ENCODE measurements at places on chromosomes 4 and X.
A peak's percentile ranks its signal among the peaks of the same experiment; 100 is the strongest.

DNA sequence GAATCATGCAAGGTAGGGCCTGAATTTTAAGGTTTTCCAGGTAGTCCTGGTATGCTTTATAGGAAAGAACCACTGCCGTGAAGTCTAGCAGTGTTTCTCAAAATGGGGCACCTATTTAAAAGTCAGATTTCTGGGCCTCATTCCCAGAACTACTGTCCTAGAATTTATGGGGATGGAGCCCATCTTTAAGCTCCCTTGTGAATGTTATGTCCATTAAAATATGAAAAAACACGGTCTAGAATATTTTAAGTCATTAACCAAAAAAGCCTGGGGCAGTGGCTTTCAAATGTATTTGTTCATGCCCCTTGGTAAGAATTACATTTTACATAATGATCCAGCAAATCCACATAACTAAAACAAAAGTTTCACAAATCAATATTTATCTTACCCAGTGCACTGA lies 35.4 kb downstream of the GK start:
- no peak for DNase-seq

DNA sequence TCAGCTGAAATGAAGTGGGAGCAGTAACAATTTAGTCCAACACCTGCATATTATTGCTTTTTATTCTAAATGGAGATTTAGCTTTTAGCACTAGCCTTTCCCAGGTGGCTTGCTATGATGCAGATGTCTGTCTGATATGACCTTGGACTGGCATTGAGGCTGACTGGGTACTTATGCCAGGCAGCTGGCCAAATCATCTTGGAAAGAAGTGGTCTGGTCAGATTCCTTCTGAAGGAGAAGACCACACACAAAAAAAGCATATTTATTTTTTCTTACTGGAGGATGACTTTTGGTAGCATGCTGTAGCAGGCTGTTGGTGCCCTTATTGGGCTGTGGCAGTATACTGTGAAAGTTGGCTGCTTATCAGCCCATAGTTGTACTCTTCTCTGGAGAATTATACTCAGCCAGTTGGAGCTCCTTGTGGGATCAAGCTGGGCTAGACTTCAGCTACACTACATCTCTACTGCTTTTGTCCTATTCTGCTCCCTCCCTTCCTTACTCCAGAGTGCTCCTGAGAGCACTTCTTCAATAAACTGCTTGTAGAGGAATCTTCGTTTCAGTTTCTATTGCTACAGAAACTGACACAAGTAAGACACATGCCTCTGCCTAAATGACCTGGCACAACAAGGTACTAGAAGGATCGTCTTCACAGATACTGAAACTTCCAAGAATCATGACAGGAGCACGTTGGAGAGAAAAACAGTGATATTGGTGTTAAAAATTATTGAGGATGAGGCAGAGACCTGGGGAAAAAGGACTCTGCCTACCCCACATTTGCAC lies 196.8 kb upstream of the RPS6KA3 start:
- DNase-seq = no peak

DNA sequence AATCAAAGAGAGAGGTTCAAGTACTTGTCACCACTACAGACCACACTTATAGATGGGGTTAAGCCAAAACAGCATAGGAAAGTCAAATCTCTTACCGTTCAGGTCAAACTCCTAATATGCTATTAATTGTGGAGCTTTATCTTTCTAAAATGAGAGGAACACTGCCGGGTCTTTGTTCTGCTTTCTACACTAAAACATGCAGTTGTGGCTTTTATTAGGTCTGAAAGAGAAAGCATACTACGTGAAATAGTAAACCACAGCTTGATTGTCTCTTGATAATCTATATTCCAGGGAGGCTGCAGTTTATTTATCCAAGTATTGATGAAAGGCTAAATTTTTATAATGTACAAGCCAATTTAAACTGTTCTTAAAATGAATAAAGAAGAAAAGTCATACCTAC lies 12.3 kb upstream of the INPP4B start:
- no peak for DNase-seq

DNA sequence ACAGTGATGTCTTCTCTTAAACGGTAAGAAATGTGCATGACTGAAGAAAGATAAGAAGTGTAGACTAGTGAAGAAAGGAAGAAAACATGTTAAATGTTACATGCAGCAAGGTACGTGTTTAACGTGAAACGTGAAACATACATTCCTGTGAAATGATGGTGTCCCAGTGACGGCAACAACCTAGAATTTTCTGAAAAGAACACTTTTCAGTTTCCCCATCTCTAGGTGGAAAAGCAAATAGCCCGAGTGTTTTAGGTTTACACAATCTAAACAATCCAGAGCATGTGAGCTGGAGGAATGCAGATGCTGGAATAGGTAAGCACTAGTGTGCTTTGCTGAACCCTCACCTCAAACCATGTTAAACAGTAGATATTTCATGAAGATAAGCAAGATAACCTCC lies 60.7 kb downstream of the CLNK start:
- no peak for DNase-seq

DNA sequence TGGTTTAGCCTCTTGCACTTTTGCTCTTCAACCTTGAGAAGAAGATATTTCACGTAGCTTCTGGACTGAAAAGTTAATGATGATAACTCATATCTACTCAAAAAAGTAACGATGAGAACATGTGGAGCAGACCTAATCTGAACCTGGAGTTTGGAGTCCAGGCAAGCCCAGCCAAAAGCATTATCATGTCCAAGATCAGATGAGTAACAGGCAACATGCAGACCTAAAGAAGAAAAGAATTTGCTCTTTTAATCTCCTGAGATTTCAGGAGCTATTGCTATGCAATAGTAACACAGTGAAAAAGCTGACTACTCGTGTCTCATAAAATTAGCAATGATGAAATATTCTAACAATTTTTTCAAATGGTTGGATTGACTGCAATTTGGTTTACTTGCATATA lies 21.8 kb upstream of the PPA2 start:
- no peak for DNase-seq

DNA sequence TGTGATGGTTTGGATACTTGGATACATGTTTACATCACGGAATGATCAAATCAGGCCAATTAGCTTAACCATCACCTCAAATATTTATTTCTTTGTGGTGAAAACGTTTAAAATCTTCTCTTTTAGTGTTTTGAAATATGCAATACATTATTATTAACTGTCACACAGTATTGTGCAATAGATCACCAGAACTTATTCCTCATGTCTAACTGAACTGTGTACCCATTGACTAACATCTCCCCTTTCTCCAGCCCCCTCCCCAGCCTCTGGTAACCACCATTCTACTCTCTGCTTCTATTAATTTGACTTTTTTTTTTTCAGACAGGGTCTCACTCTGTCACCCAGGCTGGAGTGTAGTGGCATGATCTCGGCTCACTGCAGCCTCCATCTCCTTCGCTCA lies 471.9 kb downstream of the BCOR start:
- no peak for DNase-seq

GRCh38 chr4:175745329-175745728 lies 66.7 kb downstream of the GPM6A start:
- no peak for DNase-seq

- no peak for DNase-seq
Observed at GRCh38 chr4:36337665-36338185, 56.3 kb downstream of the DTHD1 start.

GRCh38 chr4:14518136-14518535 lies 484.1 kb upstream of the CPEB2 start:
- no peak for DNase-seq

DNA sequence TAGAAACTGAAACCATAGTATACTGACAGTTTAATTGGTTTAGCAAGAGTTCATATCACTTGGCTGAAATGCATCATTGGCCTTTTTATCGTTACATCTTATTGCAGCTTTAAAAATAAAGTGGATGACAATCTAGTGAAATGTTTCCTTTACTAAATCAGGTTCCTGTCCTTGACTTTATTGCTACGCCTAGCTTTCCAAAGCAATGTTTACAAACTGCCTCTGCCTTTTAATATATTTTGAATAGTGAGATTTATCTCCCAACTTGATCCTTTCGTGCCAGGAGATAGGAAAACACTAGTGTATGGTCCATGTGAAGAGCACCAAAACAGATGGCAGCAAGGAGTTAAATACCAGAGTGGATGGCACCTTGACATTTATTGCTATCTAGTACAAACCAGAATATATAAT lies 67.0 kb downstream of the GPC3 start:
- DNase-seq = no peak

GRCh38 chrX:131792356-131792749 lies 230.7 kb upstream of the STK26 start:
- no peak for DNase-seq

- DNase-seq = peak; percentile 9
Observed at GRCh38 chrX:30060718-30061117, 154.6 kb upstream of the MAGEB2 start.

DNA sequence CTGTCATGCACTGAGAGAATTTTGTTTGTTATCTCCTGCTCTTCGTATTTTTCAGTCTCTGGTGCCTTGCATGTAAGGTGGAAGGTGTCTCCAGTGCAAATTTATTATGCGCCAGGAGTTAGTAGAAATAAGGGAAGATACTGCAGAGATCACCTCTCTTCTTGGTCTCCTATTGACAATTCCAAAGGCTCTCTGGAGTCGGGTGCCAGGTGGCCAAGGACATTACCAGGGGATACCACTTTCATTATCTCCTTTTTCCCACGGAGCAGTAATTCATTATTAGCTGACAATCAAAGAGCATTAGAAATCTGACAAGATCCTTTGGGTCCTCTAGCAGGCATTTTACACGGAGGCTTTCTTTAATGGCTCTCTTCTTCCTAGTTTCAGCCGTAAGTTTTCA lies 26.0 kb downstream of the ADD1 start:
- no peak for DNase-seq

GRCh38 chr4:69518538-69519198 lies 23.0 kb upstream of the UGT2B4 start:
- no peak for DNase-seq

GRCh38 chrX:103396186-103396585 lies 19.8 kb downstream of the BEX3 start:
- no peak for DNase-seq

DNA sequence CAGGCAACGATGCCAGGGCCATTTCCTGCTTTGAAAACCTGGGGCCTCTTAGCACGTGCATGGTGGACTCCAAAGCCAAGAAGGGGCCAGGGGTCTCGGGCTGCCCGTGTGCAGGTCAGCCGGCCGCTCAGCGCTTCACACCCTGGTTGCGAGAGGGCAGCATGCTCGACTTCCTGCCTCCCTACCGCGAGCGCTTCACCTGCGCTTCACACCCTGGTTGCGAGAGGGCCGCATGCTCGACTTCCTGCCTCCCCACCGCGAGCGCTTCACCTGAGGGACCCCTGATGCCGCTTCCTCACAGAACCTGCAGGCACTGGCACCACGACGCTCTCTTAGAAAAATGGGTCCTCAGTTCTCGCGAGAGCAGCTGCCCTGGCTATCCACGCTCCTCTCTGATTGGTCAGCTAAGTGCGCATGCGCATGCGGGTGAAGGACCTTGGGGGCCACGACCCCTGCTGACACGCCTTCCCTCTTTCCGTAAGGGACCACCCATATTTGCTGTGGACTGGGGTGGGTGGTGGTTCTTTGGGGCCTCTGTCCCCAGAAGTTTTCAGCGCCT lies at the start of gene FAM9A:
Gene FAM9A (minus strand): TSS at position 343 of the 559 bp plus-strand sequence. CDS start 1,212 bp downstream, outside the sequence.
- DNase-seq = no peak

DNA sequence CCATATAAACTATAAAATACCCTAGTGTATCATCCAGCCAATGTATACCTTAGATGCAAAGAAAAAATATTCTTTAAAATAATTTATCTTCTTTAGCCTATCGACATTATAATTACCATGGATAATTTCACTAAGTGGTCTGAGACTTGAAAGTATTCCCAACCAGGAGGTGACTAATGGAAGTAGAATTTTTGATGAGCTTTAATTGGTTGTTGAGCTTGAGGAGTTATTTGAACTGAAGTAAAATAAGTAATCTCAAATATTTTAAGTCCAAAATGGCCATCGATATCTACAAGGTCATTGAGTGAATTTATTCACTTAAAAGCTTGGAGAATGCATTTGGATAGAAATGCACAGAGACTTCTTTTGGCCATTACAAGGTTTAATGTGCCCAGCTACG lies 436.2 kb downstream of the TLL1 start:
- DNase-seq = no peak

DNA sequence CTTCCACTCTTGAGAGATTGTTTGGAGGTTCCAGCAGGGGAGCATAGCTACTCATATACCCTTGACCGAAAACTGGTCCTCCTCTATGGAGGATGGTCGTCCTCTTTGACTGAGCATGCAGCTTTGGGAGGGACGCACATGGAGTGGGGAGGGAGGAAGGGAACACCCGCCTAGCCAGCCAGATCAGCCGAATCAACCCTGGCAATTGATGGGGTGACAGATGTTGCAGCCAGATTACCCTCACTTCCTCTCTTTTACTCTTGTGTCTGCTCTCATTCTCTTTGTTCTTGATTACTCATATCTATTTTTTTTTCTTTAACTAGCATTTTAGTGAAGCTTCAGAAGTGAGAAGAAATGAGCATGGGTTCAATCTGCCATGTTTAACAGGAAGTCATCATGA lies 19.6 kb downstream of the MGST2 start:
- no peak for DNase-seq

- no peak for DNase-seq
Observed at GRCh38 chr4:89344571-89344970, 37.0 kb upstream of the GPRIN3 start.

DNA sequence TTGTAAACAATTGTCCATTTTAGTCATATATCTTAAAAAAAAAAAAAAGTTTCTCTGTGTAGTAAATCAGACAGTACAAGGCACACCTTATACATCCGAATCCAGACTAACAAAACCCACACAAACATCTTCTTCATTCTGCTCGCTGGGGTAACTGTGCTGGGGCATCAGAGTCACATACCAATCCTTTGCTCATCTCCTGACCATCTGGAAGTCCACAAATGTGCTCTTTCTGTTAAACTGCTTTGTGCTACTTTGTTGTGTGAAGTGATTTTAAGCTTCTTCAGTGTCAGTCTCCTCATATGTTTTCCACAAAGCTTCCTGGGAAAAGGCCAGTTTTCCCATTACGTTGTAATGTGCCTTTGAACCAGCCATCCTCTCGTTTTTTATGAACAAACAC lies 86.2 kb upstream of the CBR4 start:
- no peak for DNase-seq

DNA sequence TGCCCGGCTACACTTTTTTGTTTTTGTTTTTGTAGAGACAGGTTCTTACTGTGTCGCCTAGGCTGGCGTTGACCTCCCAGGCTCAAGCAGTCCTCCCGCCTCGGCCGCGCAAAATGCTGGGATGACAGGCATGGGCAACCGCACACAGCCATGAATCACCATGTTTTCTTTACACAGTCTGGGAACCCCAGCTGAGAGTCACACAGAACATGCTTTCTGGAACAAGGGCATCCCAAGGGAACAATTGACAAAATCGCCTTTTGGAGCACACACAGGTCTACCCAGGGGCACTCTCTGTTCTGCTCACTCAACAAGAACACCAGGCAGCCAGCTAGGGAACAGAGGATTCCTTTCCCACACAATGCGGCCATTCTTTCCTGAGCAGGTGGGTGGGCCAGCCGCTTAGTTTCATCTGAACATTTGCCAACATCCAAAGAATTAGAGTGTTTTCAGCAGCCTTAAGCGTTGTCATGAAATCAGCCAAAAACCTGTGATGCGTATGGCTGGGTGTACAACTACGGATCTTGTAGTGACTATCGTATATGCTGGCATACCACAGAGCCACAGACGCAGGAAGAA lies 15.7 kb downstream of the PRKX start:
- DNase-seq = no peak

GRCh38 chr4:110059556-110060191 lies 138.7 kb downstream of the ELOVL6 start:
- DNase-seq = no peak

GRCh38 chrX:103530545-103530944 lies 11.3 kb upstream of the RAB40A start:
- no peak for DNase-seq

- DNase-seq = no peak
Observed at GRCh38 chrX:5163663-5164062, 1065.0 kb downstream of the NLGN4X start.
